Naive thymus-derived CD4-positive, alpha-beta T cell (primary cell): ENCODE measurements at places on chromosomes 1 and 21. TPM values are rescaled to one million over a fixed set of nuclear protein-coding genes. Genes with fewer than 3 reads are reported as not detected.

The PRKAA2 gene
- not detected for total RNA-seq

The BRINP3 gene
- not detected in 2 replicates for total RNA-seq

The SPRR2E gene
- total RNA-seq = not detected

The PIGR gene
- not detected for total RNA-seq

The IL10 gene
- 1.1 and 2.0 TPM in 2 replicates for total RNA-seq

The LGR6 gene
- 5.8 TPM for total RNA-seq

The GPR25 gene
- total RNA-seq = 1.3 TPM

The USF1 gene
- total RNA-seq = 115 TPM

The TSEN15 gene
- 35.0 TPM for total RNA-seq

The DNASE2B gene
- not detected for total RNA-seq

GRCh38 chr1:119542492-119542946 lies 35.5 kb downstream of the HSD3B1 start:
- no peak for DNase-seq
- no peaks in the 10 kb centered on the region for H3K27me3 ChIP-seq
- H3K27ac ChIP-seq = no peak overlapping the region
- H3K4me3 ChIP-seq = no peak overlapping the region
- no peaks in the 10 kb centered on the region for H3K4me1 ChIP-seq

GRCh38 chr1:26784886-26785285 lies 2.9 kb upstream of the PIGV start:
- peaks cover 10% of the 10 kb centered on the region for H3K36me3 ChIP-seq
- no peaks in the 10 kb centered on the region for H3K27me3 ChIP-seq
- peak overlapping the region; percentile 95 for H3K27ac ChIP-seq

DNA sequence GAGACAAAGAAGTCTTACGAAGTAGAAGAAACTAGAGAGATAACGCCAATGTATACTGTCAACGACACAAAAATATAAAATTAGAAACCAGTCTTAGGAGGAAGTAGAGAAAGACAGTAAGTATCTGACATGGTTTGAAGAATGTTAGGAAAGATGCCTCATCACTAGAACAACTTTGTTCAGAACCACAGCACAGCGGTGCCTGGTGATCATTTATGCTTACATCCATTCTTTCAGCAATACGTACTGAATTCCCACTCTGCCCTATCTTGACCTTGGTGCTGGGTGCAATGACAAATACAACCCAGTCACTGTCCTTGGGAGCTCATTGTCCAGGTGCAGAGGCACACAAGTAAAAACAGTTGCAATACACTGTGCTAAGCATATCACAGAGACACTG lies 104.4 kb downstream of the TM2D1 start:
- H3K27ac ChIP-seq = no peak overlapping the region
- DNase-seq = no peak
- no peaks in the 10 kb centered on the region for H3K27me3 ChIP-seq
- H3K36me3 ChIP-seq = no peaks in the 10 kb centered on the region
- no peaks in the 10 kb centered on the region for H3K4me1 ChIP-seq
- H3K4me3 ChIP-seq = no peak overlapping the region

DNA sequence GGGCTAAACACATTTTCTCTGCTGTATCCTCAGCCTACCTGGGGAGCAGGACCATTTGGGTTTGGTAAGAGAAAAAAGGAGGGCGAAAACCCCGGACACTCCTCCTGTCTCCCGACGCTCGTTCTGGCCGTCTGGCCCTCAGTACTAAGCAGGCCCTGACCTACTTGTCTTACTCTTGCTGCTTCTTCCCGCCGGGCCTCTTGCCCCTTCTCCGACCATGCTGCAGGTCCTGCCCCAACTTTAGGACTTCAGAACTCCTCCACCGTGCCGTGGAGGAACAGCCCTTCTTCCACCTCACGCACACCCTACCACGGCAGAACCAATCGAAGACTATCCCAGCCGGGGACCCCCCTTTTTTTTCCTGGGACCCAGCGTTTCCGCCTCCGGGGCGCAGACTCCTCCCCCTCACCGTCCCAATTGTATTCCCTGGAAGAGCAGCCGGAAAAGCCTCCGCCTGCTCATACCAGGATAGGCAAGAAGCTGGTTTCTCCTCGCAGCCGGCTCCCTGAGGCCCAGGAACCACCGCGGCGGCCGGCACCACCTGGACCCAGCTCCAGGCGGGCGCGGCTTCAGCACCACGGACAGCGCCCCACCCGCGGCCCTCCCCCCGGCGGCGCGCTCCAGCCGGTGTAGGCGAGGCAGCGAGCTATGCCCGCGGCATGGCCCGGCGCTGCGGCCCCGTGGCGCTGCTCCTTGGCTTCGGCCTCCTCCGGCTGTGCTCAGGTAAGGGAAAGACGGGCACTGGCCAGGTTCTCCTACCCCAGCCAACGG lies at the start of gene CHRNB2:
Gene CHRNB2 (plus strand): TSS at position 393 of the 771 bp plus-strand sequence. CDS start 267 bp downstream, at position 660.
- H3K4me3 ChIP-seq = no peak within 1 kb of the TSS
- H3K36me3 ChIP-seq = no peaks in the 10 kb centered on the region
- peaks cover 9% of the 10 kb centered on the region for H3K4me1 ChIP-seq
- no peaks in the 10 kb centered on the region for H3K27me3 ChIP-seq

DNA sequence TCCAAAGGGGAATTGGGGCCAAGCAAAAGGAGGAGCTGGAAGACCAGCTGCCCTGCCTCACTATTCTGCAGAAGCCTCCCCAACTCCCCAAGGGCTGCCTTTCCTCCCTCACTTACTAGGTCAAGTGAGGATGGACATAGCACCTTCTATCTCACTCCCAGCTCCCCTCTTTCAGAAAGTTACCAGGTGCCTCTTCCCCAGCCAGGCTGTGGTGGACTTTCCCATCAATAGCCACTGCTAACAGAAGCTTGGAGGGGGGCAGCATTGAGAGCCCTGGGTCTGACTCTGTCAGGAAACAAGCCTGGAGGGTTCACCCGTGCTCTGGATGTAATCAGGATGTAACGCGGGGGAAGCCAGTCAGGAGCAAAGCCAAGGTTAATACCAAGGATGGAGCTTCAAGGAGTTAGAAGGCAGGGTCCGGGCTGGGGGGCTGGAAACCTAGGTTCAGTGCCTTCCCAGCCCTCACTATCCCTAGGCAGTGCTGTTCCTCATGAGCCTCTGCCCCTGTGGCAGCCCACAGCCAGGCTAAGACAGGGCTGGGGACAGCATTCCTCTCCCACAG lies 127.8 kb upstream of the NGF start:
- no peak overlapping the region for H3K4me3 ChIP-seq
- H3K27me3 ChIP-seq = no peaks in the 10 kb centered on the region
- H3K36me3 ChIP-seq = no peaks in the 10 kb centered on the region
- DNase-seq = no peak

DNA sequence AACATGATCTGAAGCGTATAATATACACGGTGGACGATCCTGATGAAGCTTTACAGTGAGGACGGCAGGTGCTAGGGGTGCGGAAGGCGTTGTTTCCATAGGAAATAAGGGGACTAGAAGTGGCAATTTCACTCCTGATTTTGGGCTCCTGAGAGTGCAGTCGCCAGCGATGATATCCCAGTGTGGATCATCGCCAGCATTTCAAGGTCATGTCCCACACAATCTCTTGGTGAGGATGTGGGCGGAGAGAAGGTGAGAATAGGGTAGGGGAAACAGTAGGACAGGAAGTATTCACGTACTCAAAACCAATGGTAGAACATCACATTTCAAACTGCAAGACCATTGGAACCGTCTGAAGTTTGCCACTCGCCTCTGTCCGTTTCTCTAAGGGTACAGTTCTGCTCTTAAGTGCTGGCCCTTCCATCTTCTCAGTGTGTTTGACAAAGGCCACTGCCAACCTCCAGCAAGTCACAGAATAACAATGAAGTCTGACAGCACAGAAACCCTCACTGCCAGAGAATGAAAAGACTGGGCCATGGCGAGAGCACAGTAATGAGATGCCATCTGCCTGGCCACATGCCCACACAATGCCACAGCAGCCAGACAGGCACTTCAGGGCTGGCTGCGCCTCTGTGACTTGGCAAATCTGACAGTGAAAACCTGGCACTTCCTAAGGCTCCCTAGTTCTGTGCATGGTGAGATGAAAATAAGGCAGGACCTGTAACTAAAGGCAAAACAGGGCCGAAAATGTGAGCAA lies 27.9 kb downstream of the PCSK9 start:
- no peak for DNase-seq
- no peaks in the 10 kb centered on the region for H3K4me1 ChIP-seq
- H3K27ac ChIP-seq = no peak overlapping the region
- H3K4me3 ChIP-seq = no peak overlapping the region

- DNase-seq = no peak
- H3K27me3 ChIP-seq = no peaks in the 10 kb centered on the region
- H3K36me3 ChIP-seq = no peaks in the 10 kb centered on the region
Measured at GRCh38 chr1:33235521-33235920, 20.8 kb upstream of the ZNF362 start.

GRCh38 chr1:246629030-246629429 lies 62.8 kb downstream of the CNST start:
- no peak overlapping the region for H3K27ac ChIP-seq
- H3K4me1 ChIP-seq = no peaks in the 10 kb centered on the region
- no peak for DNase-seq
- peaks cover 5% of the 10 kb centered on the region for H3K36me3 ChIP-seq
- H3K4me3 ChIP-seq = no peak overlapping the region
- H3K27me3 ChIP-seq = no peaks in the 10 kb centered on the region

DNA sequence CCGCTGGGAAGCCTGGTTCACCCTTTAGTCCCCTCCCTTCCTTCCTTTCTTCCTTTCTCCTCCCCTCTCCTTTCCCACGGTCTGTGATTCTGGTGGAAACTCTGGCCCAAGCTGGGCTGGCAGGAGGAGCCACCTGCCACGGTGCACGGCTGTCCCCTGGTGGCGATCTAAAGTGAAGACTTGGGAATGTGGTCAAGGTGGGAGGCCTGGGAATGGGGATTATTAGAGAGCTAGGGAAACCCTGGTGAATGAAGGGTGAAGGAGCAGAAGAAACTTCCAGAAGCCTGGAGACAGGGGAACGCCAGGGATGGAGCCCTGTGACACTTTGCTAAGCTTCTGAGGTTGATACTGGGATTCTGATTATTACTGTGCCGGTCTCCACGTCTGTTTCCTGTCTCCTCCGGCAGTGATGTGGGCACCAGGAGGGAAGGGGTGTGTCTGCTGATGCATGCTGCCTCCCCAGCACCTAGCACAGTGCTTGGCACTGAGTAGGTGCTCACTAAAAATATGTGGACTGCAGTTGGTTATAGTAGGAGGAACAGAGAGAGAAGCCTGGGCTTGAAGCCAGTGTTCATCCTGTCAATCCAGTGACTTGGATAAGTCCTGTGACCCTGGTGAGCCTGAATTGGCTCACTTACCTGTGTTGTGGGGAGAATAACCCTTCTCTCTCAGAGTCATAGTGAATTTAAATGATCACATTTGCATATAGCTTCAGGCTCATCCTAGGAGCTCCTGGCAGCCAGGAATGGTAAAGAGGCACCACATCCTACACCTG lies 71.2 kb upstream of the NBPF3 start:
- H3K4me3 ChIP-seq = no peak overlapping the region
- H3K36me3 ChIP-seq = no peaks in the 10 kb centered on the region
- no peaks in the 10 kb centered on the region for H3K27me3 ChIP-seq
- no peaks in the 10 kb centered on the region for H3K4me1 ChIP-seq
- peak; percentile 50 for DNase-seq

- H3K4me1 ChIP-seq = no peaks in the 10 kb centered on the region
- peak; percentile 9 for DNase-seq
- no peak overlapping the region for H3K4me3 ChIP-seq
- no peaks in the 10 kb centered on the region for H3K36me3 ChIP-seq
- H3K27ac ChIP-seq = no peak overlapping the region
Measured at GRCh38 chr21:37551331-37551992, 184.9 kb downstream of the DYRK1A start.

DNA sequence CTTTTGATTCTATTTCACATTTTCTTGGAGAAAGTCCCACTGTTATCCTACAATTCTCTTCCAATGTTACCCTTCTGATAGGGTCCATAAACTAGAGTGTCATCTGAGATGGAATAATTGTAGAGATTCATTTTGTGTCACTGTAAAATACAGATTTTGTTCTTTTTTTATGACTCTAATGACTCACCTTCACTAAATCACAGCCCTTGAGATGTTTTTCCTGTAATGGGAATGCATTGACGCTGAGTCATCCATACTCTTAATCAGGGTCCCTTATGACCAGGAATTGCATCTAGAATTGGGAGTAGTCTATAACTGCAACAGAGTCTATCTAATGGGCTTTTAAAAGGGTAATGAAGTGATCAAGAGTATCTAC lies 315.5 kb downstream of the TGFB2 start:
- H3K27me3 ChIP-seq = no peaks in the 10 kb centered on the region
- H3K27ac ChIP-seq = no peak overlapping the region
- H3K4me3 ChIP-seq = no peak overlapping the region
- H3K4me1 ChIP-seq = no peaks in the 10 kb centered on the region
- no peak for DNase-seq
- no peaks in the 10 kb centered on the region for H3K36me3 ChIP-seq

- H3K36me3 ChIP-seq = no peaks in the 10 kb centered on the region
- no peak for DNase-seq
- no peaks in the 10 kb centered on the region for H3K4me1 ChIP-seq
- no peak overlapping the region for H3K4me3 ChIP-seq
- no peak overlapping the region for H3K27ac ChIP-seq
- H3K27me3 ChIP-seq = no peaks in the 10 kb centered on the region
Measured at GRCh38 chr1:119893238-119893791, 3.0 kb downstream of the ADAM30 start.

GRCh38 chr21:25568246-25568645 lies 39.0 kb downstream of the MRPL39 start:
- DNase-seq = no peak
- peak overlapping the region; percentile 20 for H3K4me3 ChIP-seq
- no peaks in the 10 kb centered on the region for H3K27me3 ChIP-seq
- peaks cover 35% of the 10 kb centered on the region for H3K4me1 ChIP-seq

- H3K36me3 ChIP-seq = no peaks in the 10 kb centered on the region
- DNase-seq = no peak
- no peak overlapping the region for H3K4me3 ChIP-seq
- H3K27ac ChIP-seq = no peak overlapping the region
Measured at GRCh38 chr1:107291987-107292386, 151.1 kb downstream of the NTNG1 start.

GRCh38 chr1:19974822-19975416 lies 4.5 kb downstream of the PLA2G2A start:
- H3K27me3 ChIP-seq = no peaks in the 10 kb centered on the region
- H3K4me1 ChIP-seq = no peaks in the 10 kb centered on the region
- H3K36me3 ChIP-seq = no peaks in the 10 kb centered on the region
- no peak overlapping the region for H3K27ac ChIP-seq
